ENCODE measurements at places on chromosomes 5 and 9.
A peak's percentile ranks its signal among the peaks of the same experiment; 100 is the strongest.

- no peak for DNase-seq
These were observed 24.8 kb downstream of the FYB1 start for GRCh38 chr5:39194466-39195136.

DNA sequence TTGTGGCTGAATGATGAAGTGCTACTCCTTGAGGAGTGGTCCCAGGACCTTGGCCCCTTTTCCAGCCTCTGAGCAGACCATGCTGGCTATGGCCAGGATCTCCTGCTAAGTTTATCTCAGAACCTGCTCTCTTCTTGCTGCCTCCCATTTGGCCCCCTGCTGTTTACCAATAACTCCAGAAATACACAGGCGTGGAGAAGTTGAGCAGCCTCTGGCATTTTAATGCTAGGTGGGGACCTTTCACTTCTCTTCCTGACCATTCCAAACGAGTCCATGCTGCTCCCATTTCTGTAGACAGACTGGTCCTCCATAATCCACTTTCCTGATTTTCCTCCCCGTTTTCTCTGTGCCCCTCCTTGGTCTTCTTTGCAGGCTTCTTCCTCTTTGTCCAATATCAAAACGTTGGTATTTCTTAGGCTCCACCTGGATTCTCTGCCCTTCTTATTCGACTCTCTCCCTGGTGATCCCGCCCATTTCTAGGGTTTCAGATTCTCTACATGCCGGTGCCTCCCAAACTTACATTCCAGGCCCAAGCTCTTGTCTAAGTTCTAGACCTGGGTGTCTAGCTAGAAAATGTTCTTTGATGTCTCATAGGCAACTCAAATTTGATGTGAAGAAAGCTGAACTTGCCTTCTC, 33.4 kb upstream of the TNFAIP8 start:
- DNase-seq: no peak

- DNase-seq: no peak
These were observed 47.3 kb downstream of the TSPAN17 start for GRCh38 chr5:176694631-176695030.

GRCh38 chr9:124522121-124523098, 15.2 kb upstream of the NR5A1 start:
- DNase-seq: no peak

GRCh38 chr5:31268686-31269085, 75.2 kb downstream of the CDH6 start:
- no peak for DNase-seq

GRCh38 chr5:172800088-172800551, 29.1 kb upstream of the DUSP1 start:
- DNase-seq: no peak

DNA sequence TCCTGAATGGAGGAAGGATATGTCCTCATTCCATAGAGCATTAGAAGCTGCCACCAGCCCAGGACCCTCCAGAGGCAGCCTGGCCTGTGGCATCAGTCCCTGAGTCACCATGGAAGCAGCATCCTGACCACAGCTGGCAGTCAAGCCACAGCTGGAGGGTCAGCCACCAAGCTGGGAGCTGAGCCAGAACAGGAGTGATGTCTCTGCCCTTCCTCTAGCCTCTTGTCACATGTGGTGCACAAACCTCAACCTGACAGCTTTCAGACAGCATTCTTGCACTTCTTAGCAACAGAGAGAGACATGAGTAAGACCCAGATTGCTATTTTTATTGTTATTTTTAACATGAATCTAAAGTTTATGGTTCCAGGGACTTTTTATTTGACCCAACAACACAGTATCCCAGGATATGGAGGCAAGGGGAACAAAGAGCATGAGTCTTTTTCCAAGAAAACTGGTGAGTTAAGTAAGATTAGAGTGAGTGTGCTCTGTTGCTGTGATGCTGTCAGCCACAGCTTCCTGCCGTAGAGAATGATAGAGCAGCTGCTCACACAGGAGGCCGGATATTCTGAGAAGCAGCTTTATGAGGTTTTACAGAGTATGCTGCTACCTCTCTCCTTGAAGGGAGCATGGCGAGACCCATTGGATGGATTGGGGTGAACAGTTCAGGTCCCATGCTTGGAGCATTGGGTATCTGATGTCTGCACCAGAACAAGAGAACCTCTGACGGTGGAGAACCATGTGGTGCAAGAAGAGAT, 13.0 kb upstream of the CYFIP2 start:
- peak; percentile 10 for DNase-seq

- DNase-seq: no peak
These were observed 7.8 kb downstream of the RAPGEF1 start for GRCh38 chr9:131732061-131732526.

GRCh38 chr5:138938526-138938925, 63.4 kb upstream of the LRRTM2 start:
- DNase-seq: no peak

DNA sequence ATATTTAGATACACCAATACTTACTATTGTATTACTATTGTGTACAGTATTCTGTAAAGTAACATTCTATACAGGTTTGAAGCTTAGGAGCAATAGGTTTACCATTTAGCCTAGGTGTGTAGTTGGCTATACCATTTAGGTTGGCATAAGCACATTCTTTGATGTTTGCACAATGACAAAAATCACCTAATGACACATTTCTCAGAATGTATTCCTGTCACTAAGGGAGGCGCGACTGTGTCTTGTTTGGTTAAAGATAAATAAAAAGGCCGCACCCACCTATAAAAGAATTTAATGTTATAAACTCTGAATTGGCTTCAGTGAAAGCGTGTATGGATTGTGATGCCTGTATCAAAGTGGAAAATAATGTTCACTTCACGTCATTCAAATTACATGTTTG, 1815.4 kb upstream of the CDH6 start:
- no peak for DNase-seq

GRCh38 chr5:16666130-16666882, 49.5 kb upstream of the RETREG1 start:
- DNase-seq: no peak

- no peak for DNase-seq
These were observed 191.5 kb downstream of the ROR2 start for GRCh38 chr9:91758491-91758981.

DNA sequence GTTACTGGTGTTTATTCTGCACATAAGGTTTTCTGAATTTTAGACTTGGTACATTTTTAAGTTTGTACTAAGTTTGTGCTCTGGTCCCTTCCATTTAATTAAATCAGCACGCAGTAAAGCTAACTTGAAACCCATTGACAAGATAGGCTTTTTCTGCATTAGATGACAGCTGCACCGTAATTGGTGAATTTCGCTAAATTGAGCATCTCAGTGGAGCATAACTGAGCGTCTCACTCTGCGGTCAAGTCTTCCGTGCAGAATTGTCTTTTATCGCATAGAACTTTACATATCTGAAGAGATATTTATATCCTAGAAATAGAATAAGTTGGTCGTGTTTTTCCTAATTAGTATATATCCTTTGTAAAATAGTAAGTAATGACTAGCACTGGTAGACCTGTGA, 4.1 kb downstream of the SUB1 start:
- no peak for DNase-seq

- no peak for DNase-seq
These were observed 168.5 kb downstream of the RAB3C start for GRCh38 chr5:58751222-58751837.

GRCh38 chr5:79793722-79794121, 104.1 kb downstream of the CMYA5 start:
- no peak for DNase-seq

DNA sequence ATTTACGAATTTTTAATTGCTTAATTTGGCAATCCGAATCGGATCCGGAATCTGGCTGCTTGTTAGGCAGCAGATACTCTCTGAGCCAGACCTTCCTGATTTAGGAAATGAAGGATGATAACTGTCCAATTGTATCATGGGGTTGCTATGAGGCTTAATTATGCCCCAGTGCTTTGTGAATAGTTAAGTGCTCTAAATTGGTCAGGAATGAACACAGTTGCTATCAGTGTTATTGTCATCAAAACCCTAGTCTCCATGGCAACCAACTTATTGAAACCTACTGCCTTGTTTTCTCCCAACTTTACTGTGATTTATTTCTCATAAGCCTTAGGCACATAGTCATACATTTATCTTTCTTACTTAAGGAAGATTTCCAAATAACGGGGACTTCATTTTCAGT, 47.9 kb downstream of the MAMDC2 start:
- no peak for DNase-seq

DNA sequence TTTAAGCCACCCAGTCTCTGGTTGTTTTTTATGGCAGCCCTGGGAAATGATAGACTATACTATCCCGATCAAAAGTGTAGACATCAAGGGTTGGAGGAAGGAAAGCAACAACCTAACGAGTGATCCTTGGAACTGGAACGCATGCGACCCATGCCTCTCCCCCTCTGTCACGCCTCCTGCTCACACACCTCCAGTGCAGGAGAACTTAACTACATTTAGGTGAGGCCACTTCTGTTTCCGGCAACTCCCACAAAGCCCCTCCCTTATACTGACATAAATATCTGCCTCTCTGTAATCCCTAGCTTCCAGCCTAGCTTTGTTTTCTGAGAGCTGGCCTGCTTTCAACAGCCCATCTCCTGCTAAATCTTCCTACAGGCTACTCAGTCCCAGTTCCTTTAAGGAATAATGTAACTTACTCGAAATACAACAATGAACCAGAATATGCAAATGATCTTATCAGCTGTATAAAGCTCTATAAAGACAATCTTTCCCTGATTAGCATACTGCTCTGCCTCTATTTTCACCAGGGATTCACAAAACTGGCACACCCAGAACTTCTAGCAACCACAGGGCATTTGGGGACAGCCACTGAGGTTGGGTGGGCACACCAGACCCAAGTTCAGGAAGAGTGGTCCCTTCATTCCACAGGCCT, 73.9 kb downstream of the GABBR2 start:
- no peak for DNase-seq

GRCh38 chr5:124790895-124791732, 44.7 kb upstream of the ZNF608 start:
- DNase-seq: no peak

DNA sequence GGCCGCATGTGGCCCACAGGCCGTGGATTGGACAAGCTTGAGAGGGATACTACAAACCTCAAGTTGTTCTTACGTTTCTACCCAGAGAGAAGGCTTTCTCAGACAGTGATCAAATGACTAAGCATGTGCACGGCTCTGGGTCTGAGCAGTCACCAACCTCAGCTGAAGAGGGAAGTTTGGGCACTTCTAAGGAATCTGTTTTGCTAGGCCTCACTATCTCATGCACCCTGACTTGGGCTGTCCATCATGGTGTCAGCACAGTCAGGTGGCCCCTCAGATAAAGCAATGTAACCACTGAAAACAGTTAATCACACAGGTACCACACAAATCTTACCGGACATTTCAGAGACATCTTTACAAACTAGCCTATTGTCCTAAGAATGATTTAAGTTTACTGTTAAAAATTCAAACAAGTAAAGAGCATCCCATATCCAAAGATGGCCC, 24.6 kb downstream of the CSF2 start:
- DNase-seq: no peak

- no peak for DNase-seq
These were observed 58.1 kb downstream of the PTCH1 start for GRCh38 chr9:95458666-95459065.

DNA sequence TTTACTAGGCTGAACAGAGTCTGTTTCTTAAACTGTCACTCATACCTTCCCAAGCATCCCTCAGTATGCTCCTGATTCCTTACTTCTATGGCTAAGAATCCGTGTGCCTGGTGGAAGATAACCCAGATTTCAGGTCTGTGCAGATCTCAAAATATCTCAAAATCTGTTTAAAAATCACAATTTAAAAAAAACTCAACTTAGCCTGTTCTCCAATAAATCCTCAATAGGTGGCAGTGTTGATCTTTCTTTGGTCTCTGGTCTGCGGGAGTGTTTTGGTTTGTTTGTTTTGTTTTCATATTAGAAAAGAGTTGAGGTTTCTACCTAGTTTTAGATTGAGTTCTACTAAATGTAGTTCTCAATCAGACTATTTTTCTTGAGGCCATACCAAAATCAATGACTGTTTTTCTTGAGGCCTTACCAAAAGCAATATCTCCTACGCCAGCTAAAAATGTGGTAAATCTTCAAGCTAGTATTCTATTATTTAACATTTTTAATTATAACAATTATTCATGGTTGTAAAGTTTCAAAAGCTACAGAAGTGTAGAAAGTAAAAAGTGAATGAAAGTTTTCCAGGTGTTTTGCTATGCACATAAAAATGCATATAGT, 57.9 kb downstream of the TGFBR1 start:
- no peak for DNase-seq

- no peak for DNase-seq
These were observed 349.6 kb downstream of the SLIT3 start for GRCh38 chr5:168951356-168951755.

DNA sequence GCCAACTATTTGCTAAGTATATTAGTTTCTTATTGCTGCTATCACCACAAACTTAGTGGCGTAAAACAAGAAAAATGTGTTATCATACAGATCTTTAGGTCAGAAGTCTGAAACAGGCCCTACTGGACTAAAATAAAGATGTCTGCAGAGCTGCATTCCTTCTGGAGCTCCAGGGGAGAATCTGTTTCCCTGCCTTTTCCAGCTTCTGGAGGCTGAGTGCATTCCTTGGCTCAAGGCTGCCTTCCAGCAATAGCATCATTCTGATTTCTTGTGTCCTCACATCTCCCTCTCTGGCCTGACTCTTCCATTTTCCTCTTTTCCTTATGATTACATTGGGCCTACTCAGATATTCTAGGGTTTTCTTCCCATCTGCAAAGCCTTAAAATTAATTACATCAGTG, 15.9 kb downstream of the MAN2A1 start:
- no peak for DNase-seq

- DNase-seq: no peak
These were observed 31.0 kb upstream of the MEGF9 start for GRCh38 chr9:120745278-120745677.

DNA sequence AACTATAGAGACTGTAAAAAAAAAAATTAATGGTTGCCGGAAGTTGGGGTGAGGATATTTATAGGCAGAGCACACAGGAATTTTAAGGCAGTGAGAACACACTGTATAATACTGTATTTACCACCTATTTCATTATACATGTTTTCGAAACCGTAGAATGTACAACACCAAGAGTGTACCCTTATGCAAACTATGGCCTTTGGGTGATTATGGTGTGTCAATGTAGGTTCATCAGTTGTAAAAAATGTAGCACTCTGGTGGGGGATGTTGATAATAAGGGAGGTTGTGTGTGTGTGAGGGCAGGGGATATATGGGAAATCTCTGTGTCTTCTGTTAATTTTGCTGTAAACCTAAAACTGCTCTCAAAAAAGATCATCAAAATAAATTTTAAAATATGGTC, 791.7 kb upstream of the CDH10 start:
- no peak for DNase-seq

- DNase-seq: no peak
These were observed 2.9 kb downstream of the SMAD5 start for GRCh38 chr5:136135536-136135935.

DNA sequence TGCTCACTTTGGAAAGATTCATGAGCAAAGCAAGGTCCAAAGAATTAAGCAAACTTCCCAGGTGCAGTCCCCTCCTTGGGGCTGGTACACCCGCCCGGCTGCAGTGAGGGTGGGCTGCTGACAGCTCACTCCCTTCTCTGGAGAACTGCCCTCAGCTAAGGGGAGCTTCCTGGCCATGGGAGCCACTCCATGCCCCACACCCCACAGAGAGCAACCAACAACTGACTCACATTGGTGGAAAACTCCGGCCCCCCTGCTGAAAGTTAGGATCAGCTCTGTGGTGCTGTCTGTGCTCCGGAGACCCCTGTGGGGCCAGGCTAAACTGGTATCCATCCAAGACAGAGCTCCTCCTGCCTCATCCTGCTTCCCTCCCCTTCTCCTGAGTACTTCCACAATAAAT, 223.0 kb downstream of the GABBR2 start:
- DNase-seq: no peak
